CD4-positive, alpha-beta T cell treated with Interleukin-4 for 1 hour (primary cell): ENCODE measurements at places on chromosomes 7 and 10.
A peak's percentile ranks its signal among the peaks of the same experiment; 100 is the strongest.

- DNase-seq = no peak
Observed at GRCh38 chr7:104790440-104790839, 223.6 kb upstream of the KMT2E start.

DNA sequence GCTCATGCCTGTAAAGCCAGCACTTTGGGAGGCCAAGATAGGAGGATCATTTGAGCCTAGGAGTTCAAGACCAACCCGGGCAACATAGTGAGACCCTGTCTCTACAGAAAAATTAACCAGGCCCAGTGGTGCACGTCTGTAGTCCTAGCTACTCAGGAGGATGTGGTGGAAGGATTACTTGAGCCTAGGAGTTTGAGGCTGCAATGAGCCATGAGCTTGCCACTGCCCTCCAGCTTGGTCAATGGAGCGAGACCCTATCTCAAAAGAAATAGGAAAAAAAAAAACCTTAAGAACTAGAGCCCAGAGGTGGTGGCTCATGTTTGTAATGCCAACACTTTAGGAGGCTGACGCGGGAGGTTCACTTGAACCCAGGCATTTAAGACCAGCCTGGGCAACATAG is 2.2 kb downstream of the STRA8 start:
- DNase-seq = no peak

GRCh38 chr7:147298611-147299043 is 1182.0 kb downstream of the CNTNAP2 start:
- DNase-seq = no peak

GRCh38 chr7:116041615-116042014 is 11.1 kb upstream of the TFEC start:
- DNase-seq = no peak

DNA sequence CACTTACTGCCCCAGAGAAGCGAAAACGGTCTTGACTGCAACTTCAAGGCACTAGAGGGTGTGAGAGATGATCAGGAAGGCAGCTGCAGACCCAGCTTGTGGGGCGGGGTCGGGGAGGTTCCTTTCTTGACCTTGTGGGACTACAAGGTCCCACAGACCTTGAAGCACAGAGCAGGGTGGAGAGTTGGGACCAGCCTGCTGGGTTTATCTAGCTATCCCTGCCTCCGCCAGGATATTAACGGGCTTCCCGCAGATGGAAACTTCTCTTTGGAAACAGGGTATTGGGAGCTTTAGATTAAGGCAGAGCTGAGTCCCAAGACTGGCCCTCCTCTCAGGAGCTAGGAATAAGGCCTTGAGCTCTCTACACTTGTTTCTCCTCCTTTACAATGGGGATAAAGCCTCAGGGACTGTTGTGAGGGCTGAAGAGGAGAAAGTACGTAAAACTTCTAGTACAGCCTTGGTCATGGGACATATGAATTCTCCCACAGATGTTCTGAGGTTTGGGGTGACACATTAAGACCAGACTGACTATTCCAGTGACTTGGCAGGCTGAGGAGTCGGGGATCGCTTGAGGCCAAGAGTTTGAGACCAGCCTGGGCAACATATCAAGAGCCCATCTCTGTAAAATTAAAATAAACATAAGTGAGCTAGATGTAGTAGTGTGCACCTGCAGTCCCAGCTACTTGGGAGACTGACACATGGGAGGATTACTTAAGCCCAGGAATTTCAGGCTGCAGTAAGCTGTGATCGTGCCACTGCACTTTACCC is 153.2 kb downstream of the CDH23 start:
- DNase-seq = no peak

- peak; percentile 5 for DNase-seq
Observed at GRCh38 chr10:17085011-17085725, 44.4 kb downstream of the CUBN start.

- DNase-seq = peak; percentile 39
Observed at GRCh38 chr10:70461397-70462348, 16.9 kb upstream of the PALD1 start.

- DNase-seq = no peak
Observed at GRCh38 chr7:18369011-18369410, 126.5 kb upstream of the HDAC9 start.

GRCh38 chr10:88920986-88921593 is 31.5 kb downstream of the ACTA2 start:
- DNase-seq = no peak

DNA sequence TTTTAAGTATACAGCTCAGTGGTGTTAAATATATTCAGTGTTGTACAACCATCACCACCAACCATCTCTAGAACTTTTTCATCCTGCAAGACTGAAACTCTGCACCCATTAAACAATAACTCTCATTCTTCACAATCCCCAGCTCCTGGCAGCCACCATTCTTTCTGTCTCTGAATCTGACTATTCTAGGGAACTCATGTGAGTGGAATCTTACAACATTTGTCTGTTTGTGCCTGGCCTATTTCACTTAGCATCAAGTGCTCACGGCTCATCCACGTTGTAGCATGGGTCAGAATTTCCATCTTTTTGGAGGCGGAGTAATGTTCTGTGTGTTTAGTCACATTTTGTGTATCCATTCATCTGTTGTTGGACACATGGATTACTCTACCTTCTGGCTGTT is 40.8 kb upstream of the PFKFB3 start:
- no peak for DNase-seq

GRCh38 chr10:128979405-128979804 is 487.6 kb upstream of the MGMT start:
- no peak for DNase-seq

GRCh38 chr10:123502983-123503382 is 163.2 kb upstream of the GPR26 start:
- no peak for DNase-seq

DNA sequence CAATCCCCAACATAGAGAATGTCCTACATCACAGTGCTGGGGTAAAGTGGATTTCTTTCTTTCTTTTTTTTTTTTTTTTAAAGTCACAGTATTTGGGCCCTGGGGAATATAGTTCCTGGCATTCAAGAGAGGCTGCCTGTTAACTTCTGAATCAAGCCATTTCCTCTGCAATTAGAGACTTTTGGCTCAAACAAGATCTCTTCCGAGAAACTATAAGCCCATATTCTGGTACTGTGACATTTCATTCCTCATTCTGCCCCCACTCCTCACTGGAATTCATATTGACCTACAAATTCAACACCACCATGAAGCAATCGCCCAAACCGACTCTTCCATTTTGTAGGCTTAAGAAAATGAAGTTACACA is 187.4 kb downstream of the PHTF2 start:
- no peak for DNase-seq

DNA sequence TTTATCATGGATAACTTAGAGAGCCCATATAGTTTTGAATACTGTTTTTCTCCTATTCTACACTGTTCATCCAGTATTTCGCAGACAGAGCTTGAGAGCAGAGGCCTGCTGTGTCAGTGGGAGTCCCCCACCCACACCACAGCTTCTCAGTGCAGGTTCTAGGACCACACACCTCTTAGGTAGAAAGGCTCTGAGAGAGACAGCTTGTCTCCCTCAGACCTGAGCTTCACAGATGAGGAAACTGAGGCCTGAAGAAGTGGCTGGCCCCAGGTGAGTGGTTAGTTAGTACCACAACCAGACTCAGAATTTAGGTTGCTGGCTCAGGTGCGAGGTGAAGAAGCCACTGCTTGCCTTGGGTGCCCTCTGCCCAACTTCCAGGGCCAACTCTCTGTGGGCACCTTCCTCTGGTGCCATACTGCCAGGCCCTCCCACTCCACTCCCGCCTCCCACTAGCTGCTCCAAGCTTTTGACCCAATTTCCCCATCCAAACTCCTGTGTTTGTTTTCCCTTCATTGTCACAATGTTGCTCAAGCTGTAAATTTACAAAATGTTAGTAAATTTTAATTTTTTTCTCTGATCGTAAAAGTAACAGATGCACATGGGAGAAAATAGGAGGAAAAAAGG is 7.6 kb upstream of the HILPDA start:
- DNase-seq = no peak

DNA sequence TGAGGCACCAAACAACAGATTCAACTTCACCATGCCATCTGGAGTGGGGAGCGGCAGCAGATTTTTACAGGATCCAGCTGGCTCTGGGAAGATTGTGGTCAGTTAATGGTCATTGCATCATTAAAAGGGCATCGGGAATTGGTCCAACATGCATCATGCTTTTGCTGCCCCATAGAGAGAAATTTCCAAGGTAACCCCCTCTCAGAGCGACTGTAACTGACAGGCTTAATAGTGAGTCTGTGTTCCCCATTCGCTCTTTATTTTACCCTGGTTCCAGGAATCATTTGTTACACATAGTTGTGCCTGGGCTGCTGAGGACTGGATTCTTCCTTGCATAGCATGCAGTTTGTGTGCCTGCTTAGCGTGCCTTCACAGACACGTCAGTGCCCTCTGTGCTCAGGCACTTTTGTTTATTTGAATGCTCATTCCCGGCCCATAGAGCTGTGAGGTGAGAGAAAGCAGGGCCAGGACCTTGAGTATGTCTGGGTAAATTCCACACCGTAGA is 49.9 kb downstream of the CDHR3 start:
- no peak for DNase-seq

DNA sequence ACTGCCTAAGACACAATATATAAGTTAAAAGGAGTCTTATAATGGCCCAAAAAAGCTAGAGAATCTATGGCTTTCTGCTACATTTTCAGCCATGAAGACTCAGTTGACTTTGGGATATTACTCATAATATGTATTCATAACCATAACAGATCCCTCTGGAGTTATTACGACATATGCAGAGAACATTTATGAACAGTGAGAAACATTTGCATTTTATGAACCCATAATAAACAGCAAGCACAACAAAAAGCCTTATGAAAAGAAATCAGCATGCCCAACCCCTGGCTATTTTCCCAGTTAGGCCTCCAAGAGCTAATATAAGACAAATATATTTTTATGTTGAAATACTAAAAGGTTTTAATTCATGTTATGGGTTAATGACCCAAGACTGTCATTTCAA is 52.4 kb downstream of the ARMH3 start:
- DNase-seq = no peak

DNA sequence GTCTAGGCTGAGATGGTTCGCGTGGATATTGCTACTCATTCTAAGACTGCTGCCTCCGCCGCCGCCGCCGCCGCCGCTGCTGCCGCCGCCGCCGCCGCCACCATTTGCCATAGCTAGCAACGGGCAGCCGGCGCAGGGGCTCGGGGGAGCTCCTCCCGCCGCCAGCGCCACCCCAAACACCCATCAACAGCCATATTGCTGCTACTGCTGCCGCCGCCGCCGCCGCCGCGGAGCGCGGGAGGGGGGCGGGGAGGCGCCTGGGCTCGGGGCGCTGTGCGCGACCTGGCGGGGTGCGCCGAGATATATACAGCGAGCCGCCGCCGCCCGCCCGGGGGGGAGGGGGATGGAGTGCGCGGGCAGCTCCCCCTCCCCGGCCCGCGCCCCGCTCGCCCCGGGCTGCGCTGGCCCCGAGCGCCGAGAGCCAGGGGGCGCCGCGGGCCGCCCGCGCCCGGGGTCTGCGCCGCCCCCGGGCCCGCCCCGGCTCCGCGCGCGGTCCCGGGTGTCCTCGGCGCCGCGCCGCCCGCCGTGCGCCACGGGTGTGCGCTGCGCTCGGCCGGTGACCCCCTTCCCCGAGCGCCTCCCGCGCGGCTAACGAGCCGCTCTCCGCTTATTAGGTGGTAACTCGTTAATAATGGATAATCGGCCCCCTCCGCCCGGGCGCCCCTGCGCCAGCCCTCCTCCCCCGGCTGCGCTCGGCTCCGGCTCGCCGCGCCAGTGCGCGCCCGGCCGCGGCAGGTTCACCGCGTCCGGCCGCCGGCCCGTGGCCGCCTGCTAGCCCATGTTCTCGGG is at the start of gene KCNMA1:
KCNMA1 (minus strand) TSS at position 277 of the 789 bp plus-strand sequence.
- no peak for DNase-seq

- DNase-seq = no peak
Observed at GRCh38 chr7:22269963-22270362, 87.0 kb downstream of the RAPGEF5 start.

DNA sequence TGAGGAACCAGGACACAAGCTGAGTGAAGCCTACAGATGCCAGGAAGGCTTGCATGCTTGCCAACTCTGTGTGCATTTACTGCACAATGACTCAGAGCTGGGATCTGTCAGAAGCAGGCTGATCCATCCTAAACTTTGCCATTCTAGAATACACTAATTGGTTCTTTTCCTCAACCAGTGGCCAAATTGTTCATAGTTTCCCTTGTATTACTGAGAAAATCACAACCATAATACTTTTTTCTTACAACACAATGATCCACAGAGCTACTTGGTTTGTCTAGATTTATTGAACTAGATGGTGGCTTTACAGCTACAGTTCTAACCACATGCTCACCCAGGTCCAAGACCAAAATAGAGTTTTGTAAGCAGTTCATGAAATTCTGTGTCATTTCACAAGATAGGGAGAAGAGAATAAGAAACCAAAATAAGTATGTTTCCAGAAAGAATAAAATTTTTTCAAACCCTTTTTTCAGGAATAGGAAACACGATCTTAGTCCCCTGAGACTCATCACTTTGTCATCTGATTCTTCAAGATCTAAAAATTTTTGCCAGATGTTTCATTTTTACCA is 21.0 kb upstream of the LRRC17 start:
- no peak for DNase-seq

DNA sequence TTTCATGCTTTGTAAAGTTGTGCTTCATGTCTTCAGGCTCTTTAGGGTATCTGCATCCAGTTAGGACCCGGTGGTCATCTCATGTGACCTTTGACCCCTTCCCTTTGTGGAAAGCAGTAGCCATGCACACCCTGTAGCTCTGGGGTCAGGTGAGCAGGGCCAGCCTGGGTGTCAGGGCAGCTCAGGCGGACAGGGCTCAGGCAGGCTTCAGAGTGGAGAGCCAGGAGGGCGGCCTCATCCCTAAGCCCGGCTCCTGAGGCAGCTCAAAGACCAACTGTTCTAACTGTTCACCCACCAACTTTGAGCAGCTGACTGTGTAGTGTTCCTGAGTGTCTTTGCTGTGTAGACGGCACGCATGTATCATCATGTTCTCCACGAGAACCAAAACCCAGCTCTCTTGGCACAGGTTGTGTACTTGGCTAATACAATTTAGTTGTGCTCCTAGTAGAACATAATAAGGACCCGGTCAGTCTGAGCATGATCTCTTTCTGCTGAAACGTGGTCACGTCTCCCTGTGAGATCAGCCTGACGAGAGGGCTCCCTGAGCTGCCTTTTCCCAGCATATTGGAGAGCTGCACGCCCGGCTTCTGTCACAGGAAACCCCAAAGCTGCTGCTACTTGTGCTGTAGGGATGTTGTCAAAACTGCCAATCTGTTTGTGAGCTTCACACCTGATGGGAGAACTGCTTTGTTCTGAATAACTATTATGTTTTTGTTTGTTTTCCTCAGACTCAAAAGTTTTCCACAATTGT is 30.0 kb downstream of the EEPD1 start:
- no peak for DNase-seq
